ENCODE measurements at places on chromosomes 4 and X.
A peak's percentile ranks its signal among the peaks of the same experiment; 100 is the strongest.

GRCh38 chr4:8370835-8371595 is 69.5 kb downstream of the ACOX3 start:
- DNase-seq, result no peak

DNA sequence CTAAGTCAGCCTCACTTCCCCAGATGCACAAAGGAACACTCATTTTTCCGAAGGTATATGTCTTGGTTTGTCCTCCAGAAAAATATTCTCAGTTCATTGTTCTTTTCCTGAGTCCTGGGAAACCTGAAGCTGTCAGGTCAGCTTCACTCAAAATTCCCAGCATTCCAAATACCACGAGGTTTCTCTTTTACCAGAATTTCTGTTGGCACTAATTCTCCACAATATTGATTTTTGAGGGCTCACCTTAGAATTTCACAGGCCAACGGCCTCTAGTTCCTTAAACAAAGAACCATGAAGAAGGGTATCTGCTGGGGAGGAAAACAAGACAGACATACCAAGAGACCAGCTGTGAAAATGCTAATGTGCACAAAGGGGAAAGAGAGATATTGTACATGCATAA is 8.0 kb upstream of the MAGEB5 start:
- no peak for DNase-seq

- DNase-seq, result no peak
Observed at GRCh38 chr4:148184922-148185321, 257.3 kb downstream of the NR3C2 start.

DNA sequence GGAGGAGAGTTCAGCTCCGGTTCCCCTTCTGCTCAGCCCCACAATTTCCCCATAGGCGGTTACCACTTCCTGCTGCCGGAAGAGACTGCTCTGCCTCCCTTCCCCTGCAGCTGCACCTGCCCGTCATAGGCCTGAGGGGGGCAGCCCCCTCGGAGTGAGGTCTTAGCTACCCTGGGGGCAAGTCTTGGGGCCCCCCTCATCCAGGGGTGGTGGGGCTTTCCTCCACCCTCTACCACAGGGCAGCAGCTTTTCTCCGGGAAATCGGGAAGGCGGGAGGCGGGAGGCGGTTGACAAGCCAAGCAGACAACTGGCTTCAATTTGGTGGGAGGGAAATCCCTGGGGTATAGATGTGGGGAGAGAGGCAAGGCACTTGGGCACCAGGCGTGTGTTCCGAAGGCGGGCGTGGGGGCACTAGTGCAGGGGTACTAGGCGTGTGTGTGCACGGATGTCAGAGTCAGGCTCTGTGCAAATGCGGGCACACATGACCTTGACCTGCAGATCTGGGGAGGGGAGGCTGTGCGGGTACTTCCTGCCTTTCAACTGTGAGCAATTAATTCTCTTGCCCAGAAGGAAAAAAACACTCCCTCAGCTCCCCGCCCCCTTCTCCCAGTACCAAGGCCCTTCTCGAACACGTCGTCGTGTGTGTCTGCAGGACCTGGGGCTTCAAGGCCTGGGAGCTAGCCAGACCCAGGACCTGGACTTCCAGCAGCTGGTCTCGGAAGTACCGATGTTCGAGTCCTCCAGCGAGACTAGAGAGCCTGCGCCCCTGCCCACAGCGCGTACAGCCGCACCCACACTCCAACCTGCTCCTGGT is 1.0 kb upstream of the ARHGAP4 start:
- DNase-seq, result no peak

DNA sequence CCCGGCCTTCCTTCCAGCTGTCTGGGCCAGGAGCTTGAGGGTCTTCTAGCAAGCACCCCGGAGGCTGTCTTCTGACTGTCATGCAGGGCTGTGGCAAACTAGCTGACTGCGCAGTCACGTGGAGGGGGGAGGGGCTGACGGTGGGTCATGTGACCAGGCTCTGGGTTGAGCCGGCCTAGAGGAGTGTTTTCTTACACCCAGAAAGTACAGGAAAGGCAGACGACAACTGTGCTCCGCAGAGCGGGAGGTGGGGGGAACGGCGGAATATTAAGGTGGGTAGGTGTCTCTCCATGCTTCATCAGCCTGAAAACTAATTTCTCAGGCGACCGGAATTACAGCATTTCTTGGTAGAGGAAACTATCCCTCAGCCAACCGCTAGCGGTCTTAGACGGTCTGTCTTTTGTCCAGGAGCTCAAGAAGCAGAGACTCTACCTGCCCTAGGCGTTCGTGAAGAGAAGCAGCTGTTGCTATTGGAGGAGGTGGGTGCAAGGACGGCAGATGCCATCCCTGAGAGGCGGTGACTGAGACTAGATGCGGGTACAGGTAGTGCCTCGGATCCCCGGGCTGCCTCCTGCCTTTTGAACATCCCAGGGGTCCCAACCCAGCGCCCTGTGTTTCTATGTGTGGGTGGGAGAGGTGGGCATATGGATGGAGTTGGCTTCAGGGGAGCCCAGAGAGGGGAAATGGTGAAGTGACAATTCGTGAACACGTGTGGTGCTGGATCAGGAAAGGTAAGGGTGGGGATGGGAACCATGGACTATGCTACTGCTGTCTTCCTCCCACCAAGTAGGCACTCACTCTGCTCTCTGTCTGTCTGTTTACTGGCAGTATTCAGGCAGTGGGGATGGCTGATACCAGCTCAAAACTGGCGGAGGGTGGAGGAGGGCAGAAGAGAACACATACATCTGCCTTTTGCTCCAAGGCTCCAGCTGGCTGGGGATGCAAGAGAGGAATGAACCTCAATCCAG is 8.8 kb downstream of the GPRASP1 start:
- peak; percentile 69 for DNase-seq

- no peak for DNase-seq
Observed at GRCh38 chr4:8451440-8452182, 11.0 kb downstream of the TRMT44 start.

GRCh38 chr4:61401771-61402170 is 201.6 kb downstream of the ADGRL3 start:
- DNase-seq, result no peak

- no peak for DNase-seq
Observed at GRCh38 chr4:36445480-36445879, 164.1 kb downstream of the DTHD1 start.

- DNase-seq, result no peak
Observed at GRCh38 chrX:13001097-13001496, 26.2 kb downstream of the TMSB4X start.

- DNase-seq, result no peak
Observed at GRCh38 chr4:65646136-65646535, 24.2 kb downstream of the EPHA5 start.

- DNase-seq, result no peak
Observed at GRCh38 chr4:89024051-89024675, 32.8 kb downstream of the FAM13A start.

DNA sequence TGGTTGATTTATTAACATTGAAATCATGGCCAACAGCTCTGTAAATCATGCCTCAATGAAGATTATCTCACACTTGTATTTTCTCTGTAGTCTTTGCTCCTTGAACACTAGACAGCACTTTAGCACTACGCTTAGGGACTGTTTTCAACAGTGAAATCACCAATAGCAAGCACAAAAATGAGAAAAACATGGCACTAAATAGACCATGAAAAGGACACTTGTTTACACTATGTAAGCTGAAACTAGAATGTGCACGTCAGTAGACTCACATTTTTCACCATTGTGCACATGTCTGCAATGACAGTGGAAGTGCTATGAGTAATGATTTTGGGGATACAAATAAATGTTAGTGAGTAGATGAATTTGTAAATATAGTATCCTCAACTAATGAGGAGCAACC is 3.1 kb downstream of the BMP2K start:
- no peak for DNase-seq

DNA sequence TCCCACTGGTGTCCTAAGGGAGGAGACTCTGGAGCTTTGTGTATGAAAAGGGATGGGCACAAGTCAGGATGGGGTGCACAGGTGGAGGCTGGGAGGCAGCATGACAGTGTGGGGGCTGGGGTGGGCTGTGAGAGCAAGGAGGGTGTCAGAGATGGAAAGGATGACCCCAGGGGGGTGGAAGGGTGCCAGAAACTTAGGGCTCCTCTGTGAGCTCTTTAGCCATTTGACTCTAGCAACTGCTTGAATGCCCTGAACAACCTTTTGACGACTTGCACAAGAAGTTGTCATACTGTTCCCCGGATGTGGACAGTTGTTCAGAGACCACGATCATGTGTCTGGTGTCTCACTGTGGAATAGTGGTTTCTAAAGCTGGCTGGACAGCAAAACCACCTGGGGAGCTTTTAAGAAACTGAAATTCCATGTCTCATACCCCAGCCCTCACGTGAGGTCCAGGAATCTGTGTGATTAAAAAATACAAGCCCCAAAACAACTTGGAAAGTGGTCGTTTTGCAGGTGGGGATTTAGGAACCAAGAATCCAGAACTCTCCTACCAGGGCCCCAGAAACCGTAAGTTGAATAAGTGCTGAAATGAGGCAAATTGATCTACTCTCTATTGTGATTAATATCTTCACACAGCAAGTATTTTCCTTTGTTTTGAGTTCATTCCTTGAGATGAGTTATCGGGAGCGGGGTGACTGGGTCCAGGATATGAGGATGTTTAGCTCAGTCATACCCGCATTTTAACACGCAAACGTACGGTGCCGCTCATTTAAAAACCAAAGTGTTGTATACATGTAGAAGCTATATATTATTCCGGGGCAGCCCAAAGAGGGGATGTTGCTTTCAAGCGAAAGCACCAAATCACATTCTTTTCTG is 3.4 kb downstream of the RHOH start:
- no peak for DNase-seq

DNA sequence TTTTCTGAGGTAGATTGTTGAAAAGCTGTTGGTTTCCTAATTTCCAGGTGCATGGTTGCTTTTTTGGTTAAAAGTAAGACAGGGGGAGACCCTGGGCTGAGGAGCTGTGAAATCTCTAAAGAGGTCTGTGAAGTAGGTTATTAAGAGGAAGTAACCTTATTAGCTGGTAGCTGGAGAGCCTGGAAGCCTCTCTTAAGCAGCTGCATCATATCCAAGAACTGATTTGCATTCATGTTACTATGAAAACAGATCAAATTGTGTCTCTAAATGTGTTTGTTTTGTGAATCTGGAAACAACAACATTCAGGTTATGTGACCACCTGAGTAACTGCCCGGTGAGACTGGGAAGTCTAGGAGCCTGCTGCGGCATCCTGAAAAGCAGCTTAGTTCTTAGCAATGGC is 54.1 kb downstream of the ARHGAP10 start:
- no peak for DNase-seq

- DNase-seq, result no peak
Observed at GRCh38 chr4:122541996-122542395, 78.9 kb downstream of the IL21 start.

GRCh38 chr4:182492423-182492822 is 249.2 kb downstream of the TENM3 start:
- DNase-seq, result no peak

- DNase-seq, result no peak
Observed at GRCh38 chr4:146099585-146099984, 75.9 kb upstream of the LSM6 start.

GRCh38 chrX:77014377-77015372 is 432.5 kb upstream of the FGF16 start:
- peak; percentile 6 for DNase-seq

DNA sequence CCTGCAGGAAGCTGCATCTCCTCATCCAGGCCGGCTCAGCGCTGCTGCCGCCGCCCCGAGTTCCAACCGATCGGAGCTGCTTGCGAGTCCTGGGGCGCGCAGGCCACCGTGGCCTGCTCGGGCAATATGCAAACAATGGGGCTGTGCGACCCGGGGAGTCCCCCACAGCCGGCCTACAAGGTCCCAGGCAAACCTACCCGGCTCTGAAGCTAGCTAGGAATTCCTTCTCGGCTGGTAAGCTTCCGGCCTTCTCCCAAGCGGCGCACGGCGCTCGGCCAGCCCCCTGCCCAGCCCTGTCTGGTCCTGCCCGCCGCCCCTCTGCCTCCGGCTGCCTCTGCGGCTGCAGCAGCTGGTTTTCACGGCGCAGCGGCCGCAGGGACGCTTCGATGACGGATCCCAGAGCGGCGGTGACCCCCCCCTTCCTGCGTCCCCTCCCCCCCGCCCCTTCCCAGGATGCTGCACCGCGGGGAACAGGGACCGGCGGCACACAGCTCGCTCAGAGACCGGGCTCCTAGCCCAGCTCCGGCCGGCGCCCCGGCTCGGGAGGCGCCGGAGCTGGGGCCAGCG is 59.4 kb downstream of the TSC22D3 start:
- DNase-seq, result peak; percentile 19

DNA sequence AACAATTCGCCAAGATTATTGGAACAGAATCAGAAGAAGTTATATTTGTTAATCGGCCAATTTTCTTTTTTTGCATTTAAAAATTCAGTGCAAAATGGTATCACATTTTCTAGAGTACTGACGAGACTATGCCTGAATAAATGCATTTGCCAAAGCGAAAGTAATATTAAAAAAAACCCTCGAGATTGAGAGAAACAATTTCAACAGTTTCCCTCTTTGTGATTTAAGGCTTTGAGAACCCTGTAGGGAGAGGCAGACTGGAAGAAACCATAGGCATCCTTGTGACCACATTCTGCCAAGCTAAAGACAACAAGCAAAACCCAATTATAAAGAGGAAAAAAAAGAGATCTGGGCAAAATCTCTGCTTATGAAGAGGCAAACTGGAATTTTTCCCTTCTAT is 218.1 kb upstream of the GK2 start:
- DNase-seq, result no peak

- no peak for DNase-seq
Observed at GRCh38 chr4:1061056-1061700, 49.8 kb downstream of the FGFRL1 start.

DNA sequence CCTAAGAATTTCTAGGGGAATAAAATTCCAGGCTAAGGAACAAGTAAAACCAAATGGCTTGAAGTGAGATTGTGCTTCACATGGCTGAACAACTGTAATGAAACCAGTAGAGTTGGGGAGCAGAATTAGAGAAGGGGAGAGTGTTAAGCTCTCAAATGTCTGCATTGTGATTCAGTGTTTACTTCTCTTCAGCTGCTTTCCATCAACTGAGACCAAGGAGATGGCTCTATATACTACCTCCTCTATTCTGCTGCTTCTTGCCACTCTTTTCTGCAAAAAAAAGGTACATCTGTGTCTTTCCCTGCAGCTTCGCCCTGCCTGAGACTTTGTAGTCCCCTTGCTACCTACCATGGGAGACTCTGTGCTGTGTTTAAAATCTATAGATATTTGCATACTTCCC is 73.5 kb downstream of the WDFY3 start:
- DNase-seq, result no peak

- no peak for DNase-seq
Observed at GRCh38 chr4:142959173-142959572, 113.1 kb upstream of the INPP4B start.

GRCh38 chr4:87895964-87896621 is 63.3 kb downstream of the MEPE start:
- DNase-seq, result peak; percentile 15

DNA sequence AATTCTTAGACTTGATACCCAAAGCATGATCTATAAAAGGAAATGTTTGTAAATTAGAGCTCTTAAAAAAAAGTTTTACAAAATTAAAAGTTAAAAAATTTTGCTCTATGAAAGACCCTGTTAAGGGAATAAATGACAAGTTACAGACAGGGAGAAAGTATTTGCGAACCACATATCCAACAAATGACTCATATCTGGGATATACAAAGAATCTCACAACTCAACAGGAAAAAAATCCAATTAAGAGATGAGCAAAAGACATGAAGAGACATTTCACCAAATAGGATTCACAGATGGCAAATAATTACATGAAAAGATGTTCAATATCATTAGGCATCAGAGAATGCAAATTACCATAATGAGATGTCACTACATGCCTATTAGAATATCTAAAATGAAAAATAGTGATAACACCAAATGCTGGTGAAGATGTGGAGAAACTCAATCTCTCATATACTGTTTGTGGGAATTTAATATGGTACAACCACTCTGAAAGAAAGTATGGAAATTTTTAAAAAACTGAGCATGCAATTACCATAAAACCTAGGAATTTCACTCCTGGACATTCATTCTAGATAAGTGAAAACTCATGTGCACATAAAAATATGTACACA is 100.8 kb upstream of the EOLA2 start:
- no peak for DNase-seq

Measured in substantia nigra (tissue), 51 donors.